ENCODE measurements at places on chromosomes 13 and 19. TPM values are rescaled to one million over a fixed set of nuclear protein-coding genes. Genes with fewer than 3 reads are reported as not detected.

Gene NR1H2
- polyA plus RNA-seq = 36.6 TPM

Gene CNMD
- not detected for polyA plus RNA-seq

Gene SYNE4
- 5.7 TPM for polyA plus RNA-seq

Gene CBY2
- not detected for polyA plus RNA-seq

Gene CPB2
- 522 TPM for polyA plus RNA-seq

Gene ZNF728
- polyA plus RNA-seq = 0.05 TPM

Gene MYO1F
- polyA plus RNA-seq = 6.1 TPM

Gene PSG3
- not detected for polyA plus RNA-seq

Gene ZNF570
- 0.96 TPM for polyA plus RNA-seq

Gene WDR87
- not detected for polyA plus RNA-seq

Gene CGB5
- not detected for polyA plus RNA-seq

Gene OR4F17
- polyA plus RNA-seq = not detected

Gene ZNF708
- 0.97 TPM for polyA plus RNA-seq

Gene ZNF763
- 0.54 TPM for polyA plus RNA-seq

Gene DIS3
- 8.0 TPM for polyA plus RNA-seq

Gene PCDH20
- polyA plus RNA-seq = 0.84 TPM

Gene ZNF507
- 2.9 TPM for polyA plus RNA-seq

Gene IPO5
- polyA plus RNA-seq = 19.2 TPM

Gene ZNF382
- polyA plus RNA-seq = 0.20 TPM

Gene PRTN3
- polyA plus RNA-seq = 0.67 TPM

Gene WDR88
- not detected for polyA plus RNA-seq

Gene IFT88
- 7.5 TPM for polyA plus RNA-seq

Gene LGALS14
- polyA plus RNA-seq = not detected

Gene FBN3
- not detected for polyA plus RNA-seq

Gene LIG1
- 6.7 TPM for polyA plus RNA-seq

Gene CEACAM7
- polyA plus RNA-seq = 0.03 TPM

Gene C13orf42
- polyA plus RNA-seq = not detected

Gene MVB12A
- 22.8 TPM for polyA plus RNA-seq

Gene ZNF491
- 0.51 TPM for polyA plus RNA-seq

Gene CD209
- polyA plus RNA-seq = 0.44 TPM

Gene JUND
- polyA plus RNA-seq = 12.8 TPM

Gene NLRP5
- not detected for polyA plus RNA-seq

Gene CFAP97D2
- not detected for polyA plus RNA-seq

Gene ZNF880
- polyA plus RNA-seq = 2.6 TPM

Gene RASAL3
- 0.91 TPM for polyA plus RNA-seq

Gene ZNF154
- polyA plus RNA-seq = 0.32 TPM

Gene TMEM205
- polyA plus RNA-seq = 410 TPM

Gene ZNF135
- polyA plus RNA-seq = 0.42 TPM

Gene LPAR2
- 1.3 TPM for polyA plus RNA-seq

Gene GTF3A
- polyA plus RNA-seq = 110 TPM

Gene ZNF85
- polyA plus RNA-seq = 0.27 TPM

Gene GPR108
- polyA plus RNA-seq = 34.2 TPM

Gene CEACAM3
- not detected for polyA plus RNA-seq

Gene DAND5
- polyA plus RNA-seq = not detected

Gene TNFRSF19
- polyA plus RNA-seq = 0.32 TPM

Gene TNFSF13B
- 3.4 TPM for polyA plus RNA-seq

Gene ITM2B
- 237 TPM for polyA plus RNA-seq

Gene ZNF844
- polyA plus RNA-seq = 0.72 TPM

Gene C19orf67
- not detected for polyA plus RNA-seq

Gene WASF3
- polyA plus RNA-seq = 0.82 TPM

Gene NFIX
- polyA plus RNA-seq = 3.3 TPM

Gene CCL25
- polyA plus RNA-seq = not detected

Gene ZNF682
- 2.2 TPM for polyA plus RNA-seq

All from liver (tissue), 10 donors.